Stimulated activated CD4-positive, alpha-beta T cell treated with anti-CD3 and anti-CD28 coated beads, Interleukin-4, amount 100 ng/mL, for 1 hour (primary cell): ENCODE measurements at places on chromosomes 16 and 17.

DNA sequence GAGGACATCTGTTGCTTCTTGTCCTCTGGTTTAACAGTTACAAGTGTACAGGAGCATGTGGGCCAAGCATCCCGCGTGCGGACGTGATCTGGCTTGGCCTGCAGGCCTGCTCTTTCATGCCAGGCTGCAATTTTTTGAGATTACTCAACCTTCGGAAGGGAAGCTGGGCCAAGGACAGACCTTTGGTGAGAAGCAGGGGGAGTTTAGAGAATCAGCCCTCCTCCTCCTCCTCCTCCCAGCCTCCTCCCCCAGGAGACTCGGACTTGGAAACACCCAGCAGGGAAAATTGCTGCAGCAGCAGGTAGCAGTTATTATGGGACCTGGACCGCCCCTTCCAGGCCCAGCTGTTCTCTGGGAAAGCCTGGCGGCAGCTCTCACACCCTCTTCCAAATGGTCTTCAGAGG lies 5.1 kb upstream of the KLHL36 start:
- no peak for DNase-seq

DNA sequence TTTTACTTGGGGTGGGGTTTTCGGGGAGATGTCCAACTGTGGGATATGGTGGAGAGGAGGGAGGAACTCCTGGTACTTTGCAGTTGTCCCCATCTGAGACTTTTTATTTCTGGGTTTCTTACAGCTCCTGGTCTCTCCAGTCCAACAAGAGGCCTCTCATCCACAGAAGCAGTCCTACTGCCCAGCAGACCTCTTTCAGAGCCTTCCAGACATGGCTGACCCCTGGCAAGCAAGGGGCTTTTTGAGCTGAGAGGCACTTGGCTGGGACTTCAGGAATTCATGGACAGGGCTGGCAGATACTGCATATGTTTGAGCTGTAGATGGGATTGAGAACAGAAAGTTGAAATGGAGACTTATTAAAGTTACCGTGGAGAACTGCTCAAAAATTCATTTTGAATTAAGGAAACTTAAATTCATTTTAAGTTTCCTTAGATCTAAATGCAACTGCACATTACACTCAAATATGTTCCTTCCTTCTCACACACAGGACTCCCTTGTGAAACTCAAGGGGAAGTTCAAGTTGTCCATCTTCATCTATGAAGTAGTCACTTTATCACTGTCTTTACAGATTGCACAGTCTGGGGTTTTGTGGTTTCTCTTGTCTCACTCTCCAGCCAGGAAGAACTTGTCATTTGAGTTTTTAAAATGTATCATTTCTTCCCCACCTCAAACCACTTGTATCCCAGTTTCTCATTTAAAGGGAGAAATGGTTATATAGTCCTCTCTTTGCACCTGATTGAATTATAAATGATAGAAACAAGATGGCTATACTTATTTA lies 1.1 kb downstream of the LASP1NB start:
- DNase-seq: no peak

DNA sequence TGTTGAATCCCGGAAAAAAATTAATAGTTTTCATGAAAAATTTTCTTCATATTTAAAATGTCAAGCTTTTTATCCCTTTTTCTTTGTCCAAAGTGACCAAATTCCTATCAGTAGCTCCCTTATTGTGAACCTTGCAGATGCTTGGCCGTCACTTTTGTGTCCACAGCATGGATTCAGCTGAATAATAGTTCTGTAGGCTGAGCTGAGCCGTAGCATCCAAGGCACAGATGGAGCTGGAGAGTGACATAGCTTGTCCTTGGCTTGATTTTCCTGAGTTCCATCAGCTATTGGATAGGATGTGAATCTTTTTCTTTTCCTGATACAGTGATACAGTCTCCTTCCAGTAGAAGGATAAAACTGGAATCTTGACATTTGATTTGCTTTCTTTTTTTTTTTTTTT lies 3.6 kb downstream of the NUP85 start:
- DNase-seq: no peak

GRCh38 chr17:61555127-61555566 lies 35.9 kb downstream of the NACA2 start:
- no peak for DNase-seq

- peak; percentile 88 for DNase-seq
Measured at GRCh38 chr17:47698749-47699535, 5.0 kb downstream of the TBKBP1 start.

GRCh38 chr17:78890498-78890897 lies 12.5 kb downstream of the CEP295NL start:
- DNase-seq: peak; percentile 26

GRCh38 chr17:65228734-65229620 lies 91.8 kb downstream of the RGS9 start:
- peak; percentile 27 for DNase-seq

DNA sequence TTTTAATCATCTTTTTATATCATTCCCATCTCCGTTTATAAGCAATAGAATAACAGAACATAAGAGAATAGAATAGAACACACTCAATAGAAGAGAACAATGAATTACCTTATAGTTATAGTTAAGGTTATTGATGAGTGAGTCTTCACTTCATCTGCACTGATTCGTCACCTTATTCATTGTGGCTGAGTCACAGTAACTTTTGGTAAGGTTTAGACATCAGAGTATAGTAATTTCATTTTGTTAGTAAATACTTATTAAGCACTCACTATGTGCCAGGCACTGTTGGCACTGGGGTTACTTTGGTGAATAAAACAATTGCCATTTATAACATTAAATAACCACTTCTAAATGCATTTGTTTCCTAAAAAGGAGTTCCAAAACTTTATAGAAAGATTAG lies 22.5 kb downstream of the PHKB start:
- no peak for DNase-seq

DNA sequence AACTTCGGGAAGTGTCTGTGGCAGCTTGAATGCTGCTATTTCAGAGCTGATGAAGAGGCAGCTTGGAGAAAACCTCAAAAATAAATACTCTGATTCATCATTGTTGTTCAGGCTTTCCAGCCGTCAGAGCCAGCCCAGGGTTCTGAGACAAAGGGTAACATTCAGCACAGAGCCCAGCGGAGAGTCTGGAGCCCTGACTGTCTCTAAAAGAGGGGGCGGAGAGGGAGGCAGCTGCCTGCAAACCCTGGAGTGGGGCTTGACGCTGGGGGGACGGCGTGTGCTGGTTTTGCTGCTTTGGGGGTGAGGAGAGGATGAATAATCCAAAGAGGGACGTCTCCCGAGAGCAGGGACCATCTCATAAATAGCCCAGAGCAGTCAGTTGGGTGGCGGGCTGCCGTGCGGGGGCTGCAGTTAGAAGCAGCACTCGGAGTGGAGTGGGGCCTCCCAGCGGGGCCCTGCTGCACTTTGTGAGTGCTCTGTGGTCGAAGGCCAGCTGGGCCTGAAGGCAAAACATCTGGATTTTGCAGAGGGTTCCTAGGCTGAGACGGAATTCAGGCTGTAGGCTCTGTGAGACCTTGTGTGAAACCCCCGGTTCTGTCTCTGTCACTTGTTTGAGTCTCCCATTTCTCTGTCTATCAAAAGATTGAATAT lies 237.8 kb downstream of the PRKCA start:
- no peak for DNase-seq

GRCh38 chr17:43396491-43397060 lies 2.2 kb upstream of the ARL4D start:
- DNase-seq: no peak

DNA sequence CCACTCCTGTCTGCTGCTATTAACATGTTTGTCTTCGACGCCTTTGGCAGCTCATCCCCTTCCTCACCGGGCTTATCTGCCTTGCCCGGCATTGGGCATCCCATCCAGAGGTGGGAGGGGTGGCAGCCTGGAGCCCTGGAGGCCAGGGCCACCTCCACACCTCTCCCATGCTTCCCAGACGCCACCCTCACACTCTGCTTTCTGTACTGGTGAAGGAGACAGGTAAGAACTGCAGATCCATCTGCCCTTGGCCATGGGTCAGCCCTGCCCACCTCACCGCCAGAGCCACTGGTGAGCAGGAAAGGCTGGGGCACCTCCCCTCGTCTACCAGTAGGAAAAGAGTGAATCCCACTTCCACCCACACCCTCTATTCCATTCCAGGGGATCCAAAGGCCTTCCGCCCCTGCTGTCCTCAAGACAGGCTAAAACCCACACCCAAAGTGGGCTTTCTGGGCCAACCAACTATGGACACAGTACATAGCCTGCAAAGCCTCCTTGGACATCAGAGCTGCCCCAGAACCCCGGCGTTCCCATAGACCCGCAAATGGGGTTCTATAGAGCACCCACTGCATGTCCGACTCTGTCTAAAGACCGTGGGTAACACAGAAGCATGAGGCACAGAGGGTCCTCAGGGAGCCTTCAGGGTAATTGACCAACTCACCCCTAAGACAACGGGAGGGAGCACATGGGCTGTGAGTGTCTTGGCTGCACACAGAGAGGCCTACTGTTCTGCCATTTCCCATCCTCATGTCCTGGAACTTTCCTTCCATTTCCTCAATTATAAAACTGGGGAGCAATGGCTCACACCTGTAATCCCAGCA lies 23.4 kb upstream of the RBFOX3 start:
- DNase-seq: no peak
